Foreskin melanocyte (primary cell): ENCODE measurements at places on chromosomes 7 and 10.
A peak's percentile ranks its signal among the peaks of the same experiment; 100 is the strongest.

DNA sequence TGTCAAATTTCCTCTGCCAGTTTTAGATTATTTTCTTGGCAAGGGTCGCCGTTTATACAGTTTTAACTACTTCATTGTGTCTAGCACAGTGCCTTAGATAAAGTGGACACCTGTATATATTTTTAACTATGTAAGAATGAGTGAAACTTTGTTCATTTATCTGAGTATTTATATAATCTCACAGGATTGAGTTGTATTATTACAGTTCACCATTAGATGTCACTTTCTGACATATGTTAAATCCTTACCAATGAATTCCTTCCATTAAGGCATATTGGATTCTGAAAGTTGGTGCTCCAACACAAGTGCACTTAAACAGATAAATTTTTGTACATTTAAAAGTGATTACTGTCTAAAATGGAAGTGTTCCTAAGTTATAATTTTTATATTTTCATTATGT lies 43.0 kb downstream of the ZMYND11 start:
- DNase-seq: peak; percentile 12

DNA sequence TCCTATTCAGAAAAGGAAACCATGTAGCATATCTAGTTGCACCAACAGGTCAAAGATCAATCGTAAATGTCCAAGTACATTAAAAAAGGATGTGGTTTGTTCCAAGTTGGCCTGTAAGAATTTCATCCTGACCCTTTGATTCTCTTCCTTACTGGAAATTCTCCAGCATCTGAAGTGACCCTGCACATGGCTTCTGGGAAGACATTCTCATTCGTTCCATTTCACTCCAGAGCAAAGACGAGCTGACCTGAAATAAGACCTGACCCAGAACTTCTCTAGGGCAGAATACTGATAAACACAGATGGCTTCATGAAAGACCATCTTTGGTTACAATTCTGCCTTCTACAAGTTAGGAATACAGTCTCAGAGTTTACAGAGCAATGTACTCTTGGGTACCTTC lies 39.8 kb downstream of the ASB4 start:
- DNase-seq: no peak

GRCh38 chr7:130153211-130153908 lies 51.8 kb downstream of the TMEM209 start:
- no peak for DNase-seq

- DNase-seq: no peak
Measured at GRCh38 chr10:71134732-71135211, 77.6 kb upstream of the UNC5B start.

- no peak for DNase-seq
Measured at GRCh38 chr10:9957351-9957750, 1060.3 kb upstream of the CELF2 start.

GRCh38 chr10:46546591-46547540 lies 9.6 kb downstream of the GPRIN2 start:
- no peak for DNase-seq

GRCh38 chr7:91551377-91552175 lies 287.3 kb downstream of the FZD1 start:
- DNase-seq: peak; percentile 3

DNA sequence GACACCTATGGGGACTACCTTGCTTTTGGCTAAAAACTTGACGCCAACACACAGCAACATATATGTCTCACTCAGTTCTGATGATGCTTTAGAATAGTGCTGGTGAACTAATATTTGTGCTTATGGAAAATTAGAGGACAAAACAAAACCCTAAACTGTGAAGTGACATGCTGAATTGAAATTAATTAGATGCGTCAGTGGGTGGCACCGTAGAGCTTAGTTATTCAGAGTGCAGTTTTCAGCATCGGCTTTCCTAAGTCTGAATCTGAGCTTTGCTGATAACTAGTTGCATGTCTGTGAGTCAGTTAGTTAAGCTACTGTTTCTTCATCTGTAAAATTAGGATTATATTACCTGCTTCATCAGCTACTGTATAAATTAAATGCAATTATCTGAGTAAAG lies 245.0 kb upstream of the SORCS1 start:
- peak; percentile 49 for DNase-seq

DNA sequence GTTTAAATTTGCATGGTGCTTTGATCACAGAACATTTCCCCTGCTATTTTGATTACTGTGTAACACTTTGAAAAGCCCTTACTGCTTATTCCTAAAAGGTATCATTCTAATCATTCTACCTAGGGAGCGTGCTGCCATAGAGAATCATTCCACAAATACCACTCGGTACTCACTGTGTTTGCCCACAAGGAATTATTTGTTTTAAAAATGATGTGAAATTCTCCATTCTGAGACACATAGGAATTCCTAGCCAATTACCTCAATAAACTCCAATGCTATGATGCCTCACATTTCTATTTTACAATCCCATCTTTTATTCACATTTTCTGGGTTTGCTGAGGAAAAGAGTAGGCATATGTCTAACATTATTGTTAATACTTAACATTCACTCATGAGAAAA lies 16.2 kb upstream of the TES start:
- DNase-seq: no peak

DNA sequence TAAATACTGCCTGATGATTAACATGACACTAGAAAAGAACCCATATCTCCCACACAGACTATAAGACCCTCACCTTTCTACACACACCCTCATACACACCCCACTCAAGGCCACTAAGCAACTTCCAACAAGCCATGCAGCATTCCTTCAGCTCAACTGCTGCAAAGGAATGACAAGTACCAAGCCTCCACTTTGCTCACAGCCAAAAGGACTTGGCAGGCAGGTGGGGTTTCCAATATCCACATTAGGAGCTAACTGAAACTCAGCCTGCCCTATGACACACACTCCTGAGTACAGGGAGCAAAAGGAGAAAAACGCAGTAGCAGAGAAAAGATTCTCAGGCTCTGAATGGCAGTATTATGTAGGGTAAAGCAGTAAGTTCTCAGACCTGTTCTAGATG lies 13.4 kb downstream of the USP54 start:
- no peak for DNase-seq

DNA sequence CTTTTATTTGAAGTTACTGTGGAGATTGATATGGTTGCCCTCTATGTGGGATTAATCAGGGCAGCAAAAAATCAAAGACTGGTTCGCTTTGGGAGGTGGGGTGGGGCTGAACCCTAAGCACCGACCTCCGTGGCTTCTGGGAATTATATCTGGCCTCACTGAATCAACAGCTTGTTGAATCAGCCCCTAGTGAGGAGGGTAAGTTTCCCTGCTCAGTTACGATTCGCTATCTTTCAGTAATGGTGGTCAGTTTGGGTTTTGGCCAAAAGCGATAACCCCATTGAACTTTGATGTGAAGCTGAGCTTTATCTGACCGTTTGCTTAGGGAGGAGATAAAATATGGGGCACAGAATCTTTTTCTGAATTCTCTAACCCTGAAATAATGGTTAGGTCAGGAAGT lies 16.6 kb upstream of the ARPC1A start:
- DNase-seq: no peak

GRCh38 chr7:999941-1000935 lies 17.3 kb downstream of the CYP2W1 start:
- no peak for DNase-seq

GRCh38 chr7:52831321-52831720 lies 204.1 kb upstream of the POM121L12 start:
- DNase-seq: no peak

DNA sequence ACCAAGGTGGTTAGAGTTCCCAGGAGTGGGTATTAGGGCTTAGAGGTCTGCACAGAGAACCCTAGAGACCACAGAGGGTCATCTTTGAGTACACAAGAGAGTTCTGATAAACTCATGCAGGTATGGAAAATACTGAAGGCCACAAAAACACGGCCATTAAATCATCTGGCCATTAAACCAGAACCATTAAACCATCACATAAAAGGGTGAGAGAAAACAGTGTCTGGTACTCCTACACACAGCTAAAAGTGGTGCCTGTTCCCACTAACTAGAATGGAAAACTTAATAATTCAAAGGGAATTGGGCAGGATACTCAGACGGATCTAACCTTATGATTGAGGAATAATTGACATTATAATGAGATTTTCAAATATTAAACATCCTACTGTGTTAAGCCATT lies 679.4 kb downstream of the TNS3 start:
- DNase-seq: no peak

- DNase-seq: no peak
Measured at GRCh38 chr7:84714765-84715164, 472.1 kb downstream of the SEMA3D start.

- DNase-seq: peak; percentile 34
Measured at GRCh38 chr10:35058134-35058533, 32.0 kb downstream of the CUL2 start.

GRCh38 chr10:72689660-72690059 lies 2.3 kb upstream of the MCU start:
- no peak for DNase-seq

DNA sequence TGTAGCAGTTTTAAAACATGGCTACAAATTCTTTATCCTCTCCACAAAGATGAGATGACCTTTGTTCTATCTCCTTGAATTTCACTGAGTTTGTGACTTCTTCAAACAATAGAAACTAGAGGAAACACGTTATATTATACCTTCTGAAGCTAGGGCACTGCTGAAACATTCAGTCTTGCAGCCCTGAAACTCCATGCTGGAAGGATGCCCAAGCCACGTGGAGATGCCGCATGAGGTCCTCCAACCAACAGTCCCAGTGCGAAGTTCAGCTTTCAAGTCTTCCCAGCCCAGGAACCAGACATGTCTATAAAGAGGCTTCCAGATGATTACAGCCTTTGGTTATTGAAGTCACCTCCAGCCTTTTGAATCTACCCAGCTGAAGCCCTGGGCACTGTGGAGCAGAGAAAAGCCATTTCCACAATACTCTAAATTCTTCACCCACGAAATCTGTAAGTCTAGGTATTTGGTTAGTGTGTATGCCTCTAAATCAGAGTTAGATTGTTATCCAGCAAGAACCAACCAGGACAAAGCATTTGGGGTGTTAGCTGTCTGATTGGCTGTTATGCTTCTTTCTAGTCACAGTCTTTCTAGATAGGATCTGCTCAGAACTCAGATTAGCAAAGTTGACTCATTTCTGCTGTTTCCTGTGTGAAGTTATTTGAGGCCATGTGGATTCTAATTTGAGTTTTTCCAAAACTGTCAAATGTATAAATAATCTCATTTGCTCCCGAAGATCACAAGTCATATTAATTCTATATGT lies 186.5 kb upstream of the TMEM72 start:
- no peak for DNase-seq

DNA sequence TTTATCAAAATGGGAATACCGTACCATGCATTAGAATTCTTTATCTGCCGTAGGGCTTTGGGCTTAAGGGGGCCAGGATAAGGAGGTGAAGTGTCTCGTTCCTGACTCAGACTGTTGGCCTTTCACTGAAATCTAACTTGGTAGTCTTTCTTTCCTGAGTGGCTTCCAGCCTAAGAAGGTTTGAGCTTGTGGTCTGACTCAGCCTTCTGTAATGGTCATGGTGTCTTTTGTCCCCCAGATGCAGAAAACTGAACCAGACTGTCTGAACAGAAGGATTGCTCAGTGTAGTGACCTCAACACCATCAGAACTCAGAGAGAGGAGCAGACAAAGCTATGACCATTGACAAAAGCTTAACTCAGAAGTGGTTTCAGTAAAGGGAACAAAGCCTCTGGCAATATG lies 39.5 kb downstream of the WNT2 start:
- peak; percentile 91 for DNase-seq

- peak; percentile 86 for DNase-seq
Measured at GRCh38 chr7:127885843-127886242, 145.4 kb downstream of the LRRC4 start.

DNA sequence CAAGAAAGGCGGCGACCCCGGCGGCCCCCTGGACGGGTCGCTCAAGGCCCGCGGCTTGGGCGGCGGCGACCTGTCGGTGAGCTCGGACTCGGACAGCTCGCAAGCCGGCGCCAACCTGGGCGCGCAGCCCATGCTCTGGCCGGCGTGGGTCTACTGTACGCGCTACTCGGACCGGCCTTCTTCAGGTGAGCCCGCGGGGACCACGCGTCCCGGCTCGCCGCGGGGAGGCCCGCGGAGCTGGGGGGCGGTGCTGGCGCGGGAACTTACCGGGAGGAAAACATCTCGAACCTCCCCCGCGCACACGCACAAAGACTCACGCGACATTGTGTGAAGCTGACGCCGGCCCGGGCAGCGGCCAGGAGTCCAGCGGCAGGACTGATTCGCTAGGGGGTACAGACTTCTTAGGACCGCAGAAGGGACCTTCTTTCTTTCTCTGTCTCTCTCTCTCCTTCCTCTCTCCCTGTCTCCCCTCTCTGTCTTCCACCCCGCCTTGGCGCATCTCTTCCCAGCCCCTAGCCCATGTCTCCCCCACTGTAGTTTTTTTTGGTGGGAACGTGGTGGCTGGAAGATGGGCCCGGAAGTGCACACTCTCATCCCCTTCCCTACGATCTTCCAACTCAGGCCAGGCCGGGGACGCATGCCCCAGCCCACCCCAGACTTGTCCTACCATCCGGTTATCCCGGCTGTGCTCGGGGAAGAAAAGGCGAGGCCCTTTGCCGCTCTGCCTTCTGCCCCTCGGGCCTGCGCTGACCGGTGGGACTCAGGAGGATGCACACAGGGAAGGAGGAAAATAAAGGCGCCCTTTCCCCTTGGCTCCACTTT lies 1.2 kb downstream of the EN2 start:
- no peak for DNase-seq

- DNase-seq: no peak
Measured at GRCh38 chr10:4543938-4544533, 282.0 kb upstream of the AKR1E2 start.

DNA sequence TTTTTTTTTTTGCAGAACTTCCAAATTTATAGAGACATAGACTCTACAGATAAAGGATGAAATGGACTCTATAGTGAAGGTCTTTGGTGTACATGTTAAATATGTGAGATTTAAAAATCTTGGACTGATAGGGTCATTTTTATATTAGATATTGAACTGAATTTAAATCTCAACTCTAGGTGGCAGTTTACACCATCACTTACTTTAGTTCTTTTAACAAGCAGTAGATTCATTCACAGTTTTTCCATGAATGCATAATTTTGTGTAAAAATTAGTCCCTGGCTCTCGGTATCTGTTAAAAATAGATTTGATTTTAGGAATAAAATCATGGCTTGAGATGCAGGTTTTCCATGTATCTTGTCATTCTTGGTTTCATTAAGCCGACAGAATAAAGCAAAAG lies 31.1 kb upstream of the SNX13 start:
- DNase-seq: no peak

DNA sequence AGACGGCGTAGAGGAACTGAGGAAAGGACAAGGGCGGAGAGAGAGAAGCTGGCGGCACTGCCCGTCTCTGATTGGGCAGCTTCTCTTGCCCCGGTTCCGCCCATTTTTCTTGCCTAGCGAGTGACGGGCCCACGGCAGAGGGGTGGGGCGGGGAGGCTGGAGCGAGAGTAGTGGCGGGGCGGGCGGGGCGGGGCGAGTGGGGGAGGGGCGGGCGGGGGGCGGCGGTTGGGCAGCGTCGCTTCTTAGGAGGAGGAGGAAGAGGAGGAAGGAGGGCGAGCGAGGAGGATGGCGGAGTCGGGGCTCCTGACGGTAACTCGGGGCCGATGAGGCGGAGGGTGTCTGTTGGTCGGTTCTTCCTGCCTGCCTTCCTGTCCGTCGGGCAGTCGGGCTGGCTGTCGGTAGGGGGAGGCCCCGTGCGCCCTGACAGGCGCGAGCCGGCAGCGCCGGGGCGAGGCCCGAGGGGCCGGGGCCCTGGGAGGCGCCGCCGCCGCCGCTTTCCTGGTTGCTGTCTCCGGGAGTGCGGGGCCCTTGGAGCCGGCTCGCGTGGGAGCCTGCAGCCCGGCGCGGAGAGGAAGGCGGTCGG lies at the start of gene SHOC2:
TSS of gene SHOC2 (plus strand) at position 256 of the 583 bp plus-strand sequence. CDS start 44,755 bp downstream, outside the sequence.
- no peak for DNase-seq
